H1 (cell line): ENCODE measurements at places on chromosomes 7 and 10. TPM values are rescaled to one million over a fixed set of nuclear protein-coding genes. Genes with fewer than 3 reads are reported as not detected.

Gene CPN1
- polyA plus RNA-seq = 0.20 and 0.61 TPM in 2 replicates

GRCh38 chr7:17546592-17546991 lies 248.1 kb downstream of the AHR start:
- DNase-seq = no peak

DNA sequence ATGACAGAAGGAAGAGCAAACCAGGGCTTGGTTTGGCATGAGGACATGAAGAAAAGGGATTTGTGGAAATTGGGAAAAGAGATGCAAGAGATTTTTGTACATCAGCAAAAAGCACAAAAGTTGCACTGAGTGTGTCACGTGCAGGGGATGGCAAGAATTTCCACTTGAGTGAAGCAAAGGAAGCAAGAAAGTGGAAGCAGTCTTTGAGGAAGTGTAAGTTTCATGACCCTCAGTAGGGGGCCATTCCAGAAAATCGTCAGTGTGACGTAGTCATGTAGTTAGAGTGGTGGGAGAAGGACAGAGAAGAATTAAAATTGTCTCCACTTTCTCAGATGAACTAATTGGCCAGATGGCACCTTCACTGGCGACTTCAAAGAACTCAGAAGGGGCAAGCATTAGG lies 123.3 kb upstream of the FZD1 start:
- DNase-seq = no peak

Gene LMOD2
- 0.03 TPM in 1 of 2 replicates, not detected in the other for polyA plus RNA-seq

Gene OR2A1
- polyA plus RNA-seq = 0.05 and 0.11 TPM in 2 replicates

- DNase-seq = no peak
These were observed 87.3 kb upstream of the STEAP1B start for GRCh38 chr7:22587322-22587721.

Gene MAGI2
- 5.2 and 6.0 TPM in 2 replicates for polyA plus RNA-seq

DNA sequence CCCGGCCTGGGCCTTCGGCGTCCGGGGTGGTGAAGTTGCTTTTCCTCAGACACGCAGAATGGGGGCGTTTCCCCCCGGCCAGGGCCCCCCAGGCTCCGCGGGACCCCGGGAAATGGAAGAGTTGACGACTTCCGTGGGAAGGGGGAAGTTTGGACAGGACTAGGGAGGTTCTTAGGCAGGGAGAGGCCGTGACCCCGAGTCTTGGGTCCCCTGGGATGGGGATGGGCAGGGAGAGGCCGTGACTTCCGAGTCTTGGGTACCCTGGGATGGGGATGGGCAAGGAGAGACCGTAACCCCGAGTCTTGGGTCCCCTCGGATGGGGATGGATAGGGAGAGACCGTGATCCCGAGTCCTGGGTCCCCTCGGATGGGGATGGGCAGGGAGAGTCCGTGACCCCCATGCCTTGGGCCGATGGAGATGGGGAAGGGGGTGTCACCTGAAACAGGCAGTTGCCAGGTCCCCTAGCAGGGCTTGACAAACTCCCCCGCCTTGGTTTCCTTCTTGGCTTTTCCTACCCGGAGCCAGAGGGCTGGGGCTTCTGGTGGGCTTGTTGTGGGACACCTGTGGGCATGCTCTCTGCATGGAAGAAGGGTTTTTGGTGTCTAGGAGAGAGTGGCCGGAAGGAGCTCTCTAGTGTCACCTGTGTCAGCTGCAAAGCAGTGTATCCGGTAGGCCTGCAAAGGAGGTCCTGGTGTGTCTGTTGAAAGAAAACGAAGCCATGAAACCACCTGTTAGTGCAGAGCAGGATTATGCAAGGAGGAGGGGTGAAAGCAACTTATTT lies 1.1 kb downstream of the TRRAP start:
- DNase-seq = no peak

Gene VPS41
- 7.2 and 10.7 TPM in 2 replicates for polyA plus RNA-seq

- peak; percentile 22 for DNase-seq
These were observed 104.2 kb downstream of the DNAJB6 start for GRCh38 chr7:157441023-157441399.

Gene SLC18A3
- 0.17 and 0.28 TPM in 2 replicates for polyA plus RNA-seq

Gene ADD3
- 27.7 and 44.7 TPM in 2 replicates for polyA plus RNA-seq

Gene SPDYE2
- polyA plus RNA-seq = not detected in 2 replicates

DNA sequence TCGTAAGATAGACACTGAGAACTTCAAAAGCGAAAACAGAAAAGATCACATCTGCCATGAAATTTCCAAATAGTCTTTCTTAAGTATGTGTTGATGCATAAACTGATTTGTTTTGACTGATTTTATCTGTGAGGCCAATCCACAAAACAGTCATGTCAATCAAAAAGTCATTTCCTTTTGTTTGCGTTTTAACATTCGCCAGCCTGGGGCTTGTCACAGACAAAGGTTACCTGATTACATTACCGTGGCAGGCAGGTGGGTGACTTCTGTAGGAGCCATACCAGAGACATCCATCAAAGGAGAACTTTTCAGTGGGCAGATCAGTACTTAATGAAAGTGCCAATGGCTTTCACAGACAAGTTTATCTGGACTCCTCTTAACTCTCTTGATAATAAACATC lies 45.5 kb upstream of the BET1 start:
- DNase-seq = no peak

DNA sequence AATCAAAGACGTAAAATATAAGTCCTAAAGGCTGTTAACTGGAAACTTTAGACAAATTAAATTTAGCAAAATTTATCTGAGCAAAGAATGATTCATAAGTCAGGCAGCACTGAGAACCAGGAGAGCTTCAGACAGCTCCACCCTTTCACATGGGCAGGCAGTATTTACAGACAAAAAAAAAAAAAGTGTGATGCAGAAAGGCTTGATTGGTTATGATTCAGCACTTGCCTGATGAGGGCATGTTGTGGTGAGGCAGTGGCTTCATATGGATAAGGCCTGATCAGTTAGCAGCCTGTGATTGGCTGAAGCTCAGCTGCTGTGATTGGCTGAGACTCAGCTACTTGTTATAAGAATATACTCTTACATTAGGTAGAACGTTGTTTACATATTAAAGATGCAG lies 495.4 kb upstream of the POM121L12 start:
- DNase-seq = no peak

DNA sequence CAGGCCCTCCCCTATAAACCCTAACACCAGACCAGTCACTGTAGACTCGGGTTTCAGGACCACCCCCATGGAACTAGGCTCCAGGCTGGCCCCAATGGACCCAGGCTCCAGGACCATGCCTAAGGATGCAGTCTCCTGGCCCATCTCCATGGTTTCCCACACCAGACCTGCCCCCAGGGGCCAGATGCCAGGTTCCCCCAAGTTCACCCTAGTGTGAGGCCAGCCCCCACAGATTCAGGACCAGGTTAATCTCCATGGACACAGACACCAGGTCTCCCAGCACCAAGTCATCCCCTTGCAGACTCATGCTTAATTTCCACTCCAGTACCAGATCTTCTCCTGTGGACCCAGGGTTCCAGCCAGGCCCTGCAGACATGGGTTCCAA lies 103.8 kb upstream of the LANCL2 start:
- no peak for DNase-seq

DNA sequence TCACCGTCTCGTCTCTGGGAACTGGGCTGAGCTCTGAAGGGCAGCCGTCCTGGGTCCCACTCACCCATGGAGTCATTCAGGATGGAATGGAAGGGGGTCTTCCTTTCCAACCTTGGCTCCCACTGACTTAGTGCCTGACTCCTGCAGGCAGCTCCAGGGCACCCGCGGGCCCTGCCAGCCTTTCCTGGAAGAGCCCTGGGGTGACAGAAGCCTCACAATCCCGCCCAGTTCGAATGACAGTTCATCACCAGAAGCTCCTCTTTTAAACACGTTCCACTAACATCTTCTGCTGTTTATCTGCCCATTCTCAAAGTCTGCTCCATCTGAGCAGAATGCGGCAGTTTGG lies 110.6 kb downstream of the TNS3 start:
- DNase-seq = no peak

GRCh38 chr7:127953423-127954356 lies 77.5 kb downstream of the LRRC4 start:
- no peak for DNase-seq

DNA sequence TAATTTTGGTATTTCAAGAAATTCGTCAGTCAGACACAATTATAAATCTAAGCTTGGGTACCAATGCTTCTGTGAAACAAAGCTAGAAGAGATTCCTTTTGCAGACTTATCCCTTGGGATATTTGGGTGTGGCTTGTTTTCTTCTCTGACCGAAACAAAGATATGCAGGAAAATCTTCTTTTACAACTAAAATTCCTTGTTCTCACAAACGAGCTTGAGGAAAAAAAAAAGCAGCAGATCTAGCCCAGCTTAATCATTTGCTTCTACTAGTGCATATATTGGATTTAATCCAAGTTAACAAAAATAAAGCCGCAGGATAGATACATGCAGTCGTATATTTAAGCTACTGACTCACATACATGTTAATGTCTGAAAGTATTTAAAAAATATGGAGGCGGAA lies 104.2 kb downstream of the PRTFDC1 start:
- DNase-seq = no peak

DNA sequence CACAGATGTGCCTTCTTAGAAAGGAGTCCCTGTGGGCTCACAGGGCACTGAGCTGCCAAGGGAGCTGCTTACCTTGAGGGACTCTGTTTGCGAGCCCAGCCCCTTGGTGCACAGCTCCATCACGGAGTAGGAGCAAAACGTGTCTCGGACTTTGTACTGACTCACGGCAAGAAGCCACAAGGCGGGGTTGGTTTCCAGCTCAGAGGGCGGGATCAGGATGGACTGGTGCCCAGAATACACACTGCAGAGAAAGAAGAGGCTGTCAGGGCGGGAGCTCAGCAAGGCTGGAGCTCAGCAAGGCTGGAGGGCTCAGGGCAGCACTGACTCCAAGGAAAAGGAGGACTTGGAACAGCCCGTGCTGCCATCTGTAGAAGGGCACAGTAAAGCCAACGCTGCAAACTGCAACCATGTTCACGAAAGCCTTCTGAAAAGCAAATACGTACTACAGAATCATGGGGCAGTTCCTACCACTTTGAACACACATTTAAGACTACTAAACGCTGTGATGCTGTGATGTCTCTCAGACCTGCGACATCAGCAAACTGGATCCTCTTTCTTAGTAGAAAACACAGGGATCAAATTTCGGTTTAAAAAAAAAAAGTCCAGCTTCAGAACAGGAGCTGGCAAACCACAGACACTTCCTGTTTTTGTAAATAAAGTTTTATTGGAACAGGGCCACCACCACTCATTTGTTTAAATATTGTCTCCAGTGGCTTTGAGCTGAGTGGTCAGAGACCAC lies 194.3 kb downstream of the ZMYND11 start:
- no peak for DNase-seq

DNA sequence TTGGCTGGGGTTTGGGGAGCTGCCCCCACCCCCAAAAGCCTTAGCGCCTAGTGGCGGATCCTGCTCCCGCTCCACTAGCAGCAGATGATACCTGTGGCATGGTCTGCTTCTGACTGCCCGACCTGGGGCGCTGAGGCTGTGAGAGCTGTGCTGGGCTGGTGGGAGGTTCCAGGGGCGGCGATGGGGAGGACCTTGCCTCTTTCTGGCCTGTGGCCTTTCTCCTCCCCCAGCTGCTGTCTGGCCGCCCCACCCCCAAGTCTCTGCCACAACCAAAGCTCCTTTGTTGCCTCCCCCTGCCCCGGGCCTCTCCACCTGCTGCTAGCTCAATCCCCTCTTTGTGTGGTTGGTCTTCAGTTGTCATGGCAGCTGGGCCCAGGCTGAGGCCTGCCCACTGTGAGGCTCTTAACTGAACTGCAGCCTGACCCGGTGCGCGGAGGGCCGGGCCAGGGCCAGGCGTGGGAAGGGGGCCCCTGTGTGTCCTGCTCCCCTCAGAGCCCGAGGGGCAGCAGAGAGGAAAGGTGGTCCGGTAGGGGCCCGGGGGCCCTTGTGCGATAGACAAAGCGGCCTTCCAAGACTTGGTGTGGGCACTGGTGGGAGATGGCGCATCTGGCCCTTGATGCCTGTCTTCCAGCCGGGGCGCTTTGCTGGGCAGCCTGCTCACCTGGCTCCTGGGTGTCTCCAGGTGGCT lies 4.7 kb downstream of the ZNF775 start:
- DNase-seq = peak; percentile 94

- peak; percentile 76 for DNase-seq
These were observed 615 bp upstream of the CNTNAP2 start for GRCh38 chr7:146115851-146116520.

DNA sequence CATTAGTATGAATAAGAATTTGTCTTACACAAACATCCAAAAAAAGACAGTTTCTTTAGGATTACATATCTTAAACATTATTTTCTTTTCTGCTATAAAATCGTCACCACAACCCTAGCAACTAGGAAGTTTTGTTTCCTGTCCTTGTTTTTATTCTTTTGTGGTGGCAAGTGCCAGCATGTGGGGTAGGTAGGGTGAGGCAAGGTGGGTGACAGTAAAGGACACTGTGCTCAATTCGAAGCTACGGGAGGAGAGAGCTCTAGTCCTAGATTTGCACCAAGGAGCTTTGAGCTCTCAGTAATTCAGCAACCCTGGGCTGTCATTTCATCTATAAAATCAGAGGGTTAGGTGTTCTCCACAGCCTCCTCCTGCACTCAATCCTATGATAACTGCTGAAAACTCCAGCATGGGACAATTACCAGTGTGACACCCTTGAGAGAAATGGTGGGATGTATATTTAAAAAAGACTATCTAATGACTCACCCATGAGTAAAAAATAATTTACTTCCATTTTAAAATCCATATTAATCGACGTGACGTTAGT lies 187.1 kb downstream of the FAM107B start:
- DNase-seq = no peak

DNA sequence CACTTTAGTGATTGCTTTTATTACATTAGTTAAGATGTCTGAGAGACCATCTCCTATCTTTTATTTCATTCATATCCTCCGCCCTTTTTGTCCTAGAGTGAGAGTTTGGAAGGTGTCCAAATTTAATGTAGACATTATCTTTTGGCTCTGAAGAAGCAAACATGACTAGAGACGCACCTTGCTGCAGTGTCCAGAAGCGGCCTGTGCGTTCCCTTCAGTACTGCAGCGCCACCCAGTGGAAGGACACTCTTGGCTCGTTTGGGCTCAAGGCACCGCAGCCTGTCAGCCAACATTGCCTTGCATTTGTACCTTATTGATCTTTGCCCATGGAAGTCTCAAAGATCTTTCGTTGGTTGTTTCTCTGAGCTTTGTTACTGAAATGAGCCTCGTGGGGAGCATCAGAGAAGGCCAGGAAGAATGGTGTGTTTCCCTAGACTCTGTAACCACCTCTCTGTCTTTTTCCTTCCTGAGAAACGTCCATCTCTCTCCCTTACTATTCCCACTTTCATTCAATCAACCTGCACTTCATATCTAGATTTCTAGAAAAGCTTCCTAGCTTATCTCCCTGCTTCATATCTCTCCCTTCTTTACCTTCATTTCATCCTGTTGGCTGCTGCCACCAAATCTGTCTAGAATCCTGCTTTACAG lies 10.4 kb upstream of the CLCN1 start:
- DNase-seq = no peak

DNA sequence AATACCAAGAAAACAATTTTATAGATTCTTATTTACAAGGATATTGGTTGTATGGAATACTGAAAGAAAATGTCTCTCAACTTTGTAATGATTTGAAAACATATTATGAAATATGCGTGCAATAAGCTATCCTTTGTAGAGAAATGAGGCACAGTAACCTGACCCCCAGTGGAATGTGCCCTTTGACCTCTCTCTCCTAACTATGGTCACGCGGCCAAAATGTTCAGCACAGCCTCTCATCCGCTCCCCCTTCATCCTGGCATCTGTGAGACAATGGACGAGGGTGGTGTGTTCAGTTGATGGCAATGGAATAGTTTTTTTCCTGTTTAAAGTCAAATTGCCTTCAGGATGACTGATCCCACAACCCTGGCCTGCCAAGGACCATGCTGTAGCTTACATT lies 13.3 kb downstream of the BEND7 start:
- DNase-seq = no peak

- DNase-seq = no peak
These were observed 1168.7 kb upstream of the AUTS2 start for GRCh38 chr7:68429411-68430117.

GRCh38 chr10:52568309-52568708 lies 204.3 kb downstream of the MBL2 start:
- no peak for DNase-seq

- DNase-seq = peak; percentile 83
These were observed 701.4 kb upstream of the COBL start for GRCh38 chr7:52017802-52018679.
